Muscle of back (tissue), 13 donors: ENCODE measurements at places on chromosomes 4 and X.

DNA sequence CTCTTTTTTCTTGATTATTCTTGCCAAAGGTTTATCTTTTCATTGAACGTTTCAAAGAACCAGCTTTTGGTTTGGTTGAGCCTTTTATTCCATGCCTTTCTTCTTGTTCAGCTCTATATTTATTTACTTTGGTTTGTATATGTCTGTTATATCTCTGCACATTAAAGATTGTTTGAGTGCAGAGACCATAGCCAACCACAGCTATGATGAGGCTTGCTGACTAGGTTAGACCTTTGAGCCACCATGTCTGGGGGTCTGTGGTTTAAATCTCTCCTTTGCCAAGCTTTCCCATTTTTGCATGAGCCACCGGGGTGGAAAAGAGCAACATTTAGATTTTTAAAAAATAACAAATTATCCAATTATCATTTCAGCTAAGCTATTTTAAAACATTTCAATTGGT, 96.1 kb downstream of the NHS start:
- DNase-seq, result no peak

DNA sequence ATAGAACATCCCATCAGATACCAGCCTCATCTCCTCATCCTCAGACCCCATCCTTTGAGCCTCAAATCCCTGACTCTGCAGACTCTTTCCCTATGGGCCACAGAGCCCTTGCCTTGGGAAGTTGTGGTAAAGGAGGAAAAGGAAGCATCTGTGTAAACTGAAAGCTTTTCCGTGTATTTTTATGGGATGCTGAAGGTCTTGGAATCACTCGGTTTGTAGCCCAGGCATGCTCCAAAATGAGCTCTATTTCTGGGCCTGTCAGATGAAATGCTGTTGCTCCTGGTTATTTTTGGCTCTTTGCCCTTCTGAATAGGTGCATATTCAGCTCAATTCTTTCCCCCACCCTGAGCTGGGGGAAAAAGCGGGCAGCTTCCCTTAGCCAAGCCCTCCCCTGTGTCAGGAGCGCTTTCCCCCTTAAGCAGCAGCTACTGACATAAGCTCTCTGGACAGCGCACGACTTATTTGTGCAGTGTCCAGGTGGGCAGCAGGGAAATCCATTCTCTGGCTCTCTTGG, 5.0 kb upstream of the SEL1L3 start:
- DNase-seq, result no peak

- DNase-seq, result no peak
Observed at GRCh38 chr4:58191109-58191508, 1080.9 kb upstream of the IGFBP7 start.

DNA sequence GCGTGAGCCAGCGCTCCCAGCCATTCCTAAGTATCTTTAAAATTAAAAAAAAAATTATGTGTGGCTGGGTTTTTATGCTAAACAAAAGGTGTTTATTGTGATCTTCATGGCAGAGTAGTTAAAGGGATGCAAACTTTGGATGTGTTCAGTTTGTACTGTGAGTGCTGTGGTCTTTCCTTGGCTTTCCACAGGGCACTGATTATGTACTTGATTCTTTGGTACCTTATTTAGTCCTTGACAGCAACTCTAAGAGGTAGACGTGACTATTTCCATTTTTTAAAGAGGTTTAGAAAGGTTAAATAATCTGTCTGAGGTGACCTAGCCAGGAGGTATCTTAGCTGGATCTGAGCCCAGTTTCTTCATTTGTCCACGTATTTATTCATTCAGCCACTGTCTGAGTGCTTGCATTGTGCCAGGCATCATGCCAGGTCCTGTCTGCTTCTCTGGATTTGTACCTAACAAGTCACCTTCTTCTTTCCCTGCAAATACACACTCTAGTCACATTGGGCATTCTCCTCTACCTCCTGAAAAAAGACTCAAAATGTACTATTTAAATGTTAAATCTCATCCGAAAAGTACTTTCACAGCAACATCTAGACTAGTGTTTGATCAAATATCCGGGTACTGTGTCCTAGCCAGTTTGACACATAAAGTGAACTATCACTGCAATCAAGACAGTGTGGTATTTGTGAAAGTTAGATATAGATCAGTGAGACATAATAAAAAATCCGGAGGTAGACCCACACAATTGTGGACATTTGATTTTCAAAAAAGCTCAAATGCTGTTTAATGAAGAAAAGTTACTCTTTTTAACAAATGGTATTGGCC, 31.5 kb downstream of the WWC2 start:
- no peak for DNase-seq

DNA sequence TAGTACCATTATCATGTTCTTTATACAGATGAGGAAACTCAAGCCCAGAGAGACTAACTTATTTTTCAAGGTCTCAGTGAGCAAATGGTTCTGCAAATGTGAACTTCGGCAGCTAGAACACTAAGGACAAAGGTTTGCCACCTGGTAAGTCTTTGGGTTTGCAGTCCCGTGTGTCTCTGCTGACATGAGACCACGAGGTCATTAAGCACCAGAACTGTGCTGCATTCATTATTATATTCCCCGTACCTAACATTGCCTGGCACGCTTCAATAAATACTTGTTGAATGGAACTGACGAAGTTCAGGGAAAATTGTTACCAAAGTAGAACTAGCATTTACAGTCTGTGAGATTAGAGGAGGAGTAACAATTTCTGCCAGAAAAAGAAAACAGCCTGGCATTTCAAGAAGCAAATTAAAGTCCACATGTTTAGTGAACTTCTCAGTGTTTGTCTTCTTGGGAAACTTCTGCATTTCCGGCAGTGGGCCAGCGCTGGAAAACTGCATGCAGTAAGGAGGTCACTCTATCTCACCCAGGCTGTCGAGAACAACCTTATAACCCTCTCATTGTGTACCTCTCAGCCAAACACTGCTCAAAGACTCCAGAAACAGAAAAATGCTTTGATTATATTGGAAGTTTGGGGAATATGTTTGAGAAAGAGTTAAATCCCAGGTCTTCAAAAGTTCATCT, 67.4 kb upstream of the CPEB2 start:
- no peak for DNase-seq

DNA sequence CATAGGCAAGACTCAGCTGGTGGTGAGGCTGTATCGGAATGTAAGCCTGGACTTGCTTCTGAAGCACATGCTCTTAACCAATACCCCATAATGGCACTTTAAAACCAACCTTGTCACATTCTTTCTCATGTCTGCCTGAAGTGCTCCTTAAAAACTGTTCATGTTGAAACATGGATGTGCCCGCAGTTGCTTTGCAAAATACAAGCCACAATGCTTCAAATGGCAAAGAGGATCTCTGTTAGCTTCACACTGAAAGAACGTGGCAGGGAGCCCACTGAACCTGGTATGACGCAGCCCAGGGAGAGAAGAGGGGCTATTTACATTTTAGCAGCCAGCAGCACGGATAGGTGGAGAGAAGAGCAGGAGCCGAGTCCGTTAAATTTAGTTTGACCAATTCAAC, 29.3 kb downstream of the SOD3 start:
- no peak for DNase-seq

DNA sequence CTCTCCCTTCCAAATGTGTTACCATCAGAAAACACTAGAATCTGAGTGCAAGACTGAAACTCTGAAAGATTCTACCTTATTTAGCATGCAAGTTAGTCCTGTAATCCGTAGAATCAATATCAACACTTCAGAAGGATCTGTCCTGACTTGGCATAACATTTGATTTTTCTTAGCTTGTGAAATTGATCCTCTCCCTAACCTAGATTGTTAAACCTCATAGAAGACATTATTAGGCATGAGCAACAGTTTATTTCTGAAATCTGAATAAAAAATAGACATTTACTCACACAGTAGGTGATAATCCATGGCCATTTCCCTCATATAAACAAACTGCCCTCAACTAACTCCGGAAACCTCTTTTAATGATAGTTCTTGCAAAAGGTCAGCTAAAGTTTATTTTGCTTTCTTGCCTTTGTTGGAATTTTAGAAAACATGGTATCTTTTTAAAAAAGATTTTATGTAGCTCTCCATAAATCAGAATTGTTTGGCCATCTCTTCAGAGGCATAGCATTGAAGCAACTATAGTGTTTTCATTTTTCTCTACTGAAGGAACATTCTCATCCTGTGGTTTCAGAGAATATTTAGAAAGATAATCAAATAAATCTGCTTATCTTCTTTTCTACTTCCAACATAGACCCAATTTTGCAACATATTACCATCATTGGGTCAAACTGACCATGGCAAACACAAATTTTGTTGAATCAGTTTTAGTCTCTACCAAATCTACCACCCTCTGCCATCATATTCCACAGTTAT, 38.5 kb upstream of the PDLIM5 start:
- DNase-seq, result no peak

DNA sequence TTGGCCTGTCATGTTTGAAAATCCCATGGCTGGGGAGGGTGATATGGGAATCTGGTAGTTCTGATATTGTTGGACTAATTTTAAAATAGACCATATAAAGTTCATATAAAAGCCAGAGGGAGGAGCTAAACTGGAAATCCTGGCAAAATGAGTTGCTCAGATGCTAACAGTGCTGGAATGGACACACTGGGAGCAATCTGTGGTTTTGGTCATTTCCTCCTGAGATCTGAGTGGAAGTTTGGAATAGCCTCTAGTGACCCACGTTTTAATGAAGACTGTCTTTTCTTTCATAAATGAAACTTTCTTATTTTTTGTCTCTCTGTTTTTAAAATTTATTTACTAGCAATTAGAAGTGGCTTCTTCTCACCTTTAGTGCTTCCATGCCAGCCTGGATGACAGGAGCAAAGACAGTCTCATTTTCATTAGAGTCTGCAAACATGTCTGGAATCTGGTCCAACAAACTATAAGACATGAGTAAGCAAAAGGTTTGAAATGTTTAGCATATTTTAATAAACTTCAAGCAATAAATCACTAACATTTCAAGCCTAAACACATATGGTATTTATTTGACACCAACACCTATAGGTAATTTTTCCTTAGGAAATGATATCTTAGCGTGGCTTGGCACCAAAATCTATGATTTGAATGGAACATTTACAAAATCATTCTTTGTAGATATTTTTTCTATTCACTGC, 66.6 kb downstream of the METTL14 start:
- peak; percentile 36 for DNase-seq

GRCh38 chr4:56821381-56822243, at the start of gene SPINK2:
Gene SPINK2 (minus strand): TSS chr4:56821701. CDS start chr4:56821662, 39 bp downstream.
- no peak for DNase-seq
